ENCODE measurements at places on chromosomes 4 and X. TPM values are rescaled to one million over a fixed set of nuclear protein-coding genes. Genes with fewer than 3 reads are reported as not detected.

GRCh38 chr4:56243107-56243506 lies 144.2 kb downstream of the AASDH start:
- DNase-seq = no peak

DNA sequence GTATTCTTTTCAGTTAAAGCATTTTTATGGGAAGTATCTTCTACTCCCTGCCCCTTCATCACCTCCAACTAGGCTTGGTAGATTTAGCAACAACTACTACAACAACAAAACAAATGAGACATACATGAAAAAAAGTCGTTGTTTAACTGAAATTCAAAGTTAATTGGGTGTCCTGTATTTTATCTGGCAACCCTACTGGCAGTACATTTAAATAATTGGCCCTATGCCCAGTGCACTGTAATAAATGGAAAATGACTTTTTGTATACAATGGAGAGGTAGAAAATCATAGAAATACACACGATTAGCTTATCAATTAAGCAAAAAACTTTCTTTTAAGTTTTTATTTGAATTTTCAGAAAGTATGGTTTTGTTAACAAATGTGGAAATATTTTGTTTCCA lies 21.4 kb upstream of the CLGN start:
- DNase-seq = no peak

DNA sequence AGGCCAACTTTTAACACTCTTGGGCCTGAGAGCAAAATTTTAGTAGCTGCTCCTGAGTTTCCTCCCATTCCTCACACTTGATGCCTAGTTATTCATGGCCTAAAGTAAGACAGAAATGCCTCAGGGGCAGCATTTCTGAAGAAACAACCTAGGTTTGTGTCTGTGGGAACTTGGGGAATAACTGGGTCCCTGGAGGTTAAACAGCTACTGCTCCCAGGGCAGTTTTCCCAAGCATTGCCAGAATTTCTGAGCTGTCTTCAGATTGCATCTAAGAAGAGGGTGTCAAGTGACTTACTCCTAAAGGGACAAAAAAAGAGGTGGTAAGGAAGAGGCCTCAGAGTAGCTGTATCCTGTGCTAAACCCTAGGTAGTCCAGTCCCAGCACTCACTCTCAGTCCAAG lies 130.8 kb upstream of the ACSL4 start:
- DNase-seq = no peak

- no peak for DNase-seq
These were observed 60.5 kb upstream of the PGRMC2 start for GRCh38 chr4:128347930-128348660.

DNA sequence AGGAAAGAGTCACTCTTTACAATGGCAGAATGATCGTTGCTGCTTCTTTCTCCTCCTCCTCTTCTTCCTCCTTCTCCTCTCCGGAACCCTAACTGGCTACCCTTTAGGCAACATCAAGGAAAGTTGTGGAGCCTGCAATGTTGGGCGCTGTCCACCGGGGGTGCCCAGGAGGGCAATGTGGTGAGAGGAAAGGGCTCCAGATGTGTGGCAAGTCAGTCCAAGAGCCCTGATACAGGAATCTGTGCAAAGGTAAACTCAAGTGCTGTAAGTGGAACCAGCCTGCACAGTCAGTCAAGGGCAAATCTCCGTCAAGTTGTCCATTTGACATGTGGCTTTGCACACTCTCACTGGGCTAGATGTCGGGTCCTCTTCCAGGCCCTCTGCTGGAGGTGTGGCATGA lies 2.8 kb downstream of the RTL5 start:
- no peak for DNase-seq

- no peak for DNase-seq
These were observed 369.4 kb upstream of the CNKSR2 start for GRCh38 chrX:21004835-21005234.

DNA sequence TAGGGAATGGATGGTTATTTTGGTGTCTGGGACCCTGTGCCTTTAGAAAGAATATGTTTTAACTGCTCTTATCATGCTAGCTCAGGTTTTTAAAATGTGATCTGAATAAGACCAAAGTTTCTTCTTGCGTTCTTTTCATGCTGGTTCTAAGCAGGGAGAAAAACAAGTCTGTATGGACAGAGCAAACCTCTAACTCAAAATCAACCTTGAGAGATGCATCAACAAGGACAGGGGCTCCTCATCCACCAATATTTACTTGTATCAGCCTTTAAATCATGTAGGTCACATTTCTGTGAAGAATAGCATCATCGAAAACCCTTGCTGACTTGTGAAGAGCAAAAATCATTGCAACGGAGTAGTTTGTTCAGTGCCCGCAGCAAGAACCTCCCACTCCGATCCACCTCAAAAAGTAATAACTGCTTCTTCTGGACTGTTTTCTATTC lies 1.2 kb downstream of the ATP10D start:
- no peak for DNase-seq

DNA sequence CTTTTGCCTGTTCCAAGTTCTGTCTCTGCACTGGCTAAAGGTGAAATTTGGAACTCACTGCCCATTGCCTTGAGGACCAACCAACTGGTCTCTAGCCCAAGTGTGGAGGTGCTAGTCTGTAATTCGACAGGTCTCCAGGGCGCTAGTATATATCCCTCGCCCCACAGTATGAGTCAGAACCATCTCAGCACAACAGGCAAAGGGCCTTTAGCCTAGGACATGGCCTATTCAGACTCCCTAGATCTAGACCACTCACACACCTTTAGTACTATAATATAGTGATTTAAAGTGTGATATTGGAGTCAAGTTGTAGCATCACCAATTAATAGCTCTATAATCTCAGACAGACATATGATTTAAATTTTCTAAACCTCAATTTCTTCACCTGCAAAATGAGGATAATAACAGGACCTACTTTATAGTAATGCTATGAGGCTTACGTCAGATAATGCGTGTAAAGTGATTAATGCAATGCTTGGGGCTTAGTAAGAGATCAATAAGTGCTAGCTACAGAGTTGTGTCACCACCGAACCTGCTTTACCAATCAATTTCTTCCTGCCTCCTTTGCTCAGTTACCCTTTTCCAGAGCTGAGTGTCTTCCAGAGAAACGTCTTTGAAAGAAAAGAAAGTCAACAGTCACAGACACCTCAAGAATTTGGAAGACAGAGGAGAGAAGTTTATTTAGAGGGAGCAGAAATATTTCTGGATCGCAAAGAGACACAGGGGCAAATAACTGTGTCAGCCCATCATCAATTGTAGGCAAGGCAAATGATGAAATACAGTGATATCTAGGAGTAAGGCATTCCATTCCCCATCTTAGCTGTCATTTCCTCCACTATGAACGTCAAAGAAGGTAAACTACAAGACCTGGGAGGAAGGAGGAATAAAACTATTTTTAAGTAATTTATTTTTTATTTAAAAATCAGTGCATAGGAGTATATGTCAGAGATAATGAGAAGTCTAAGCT lies 2.3 kb downstream of the NOX1 start:
- DNase-seq = no peak

GRCh38 chr4:123966990-123967769 lies 570.6 kb downstream of the SPRY1 start:
- no peak for DNase-seq

GRCh38 chrX:103730796-103731493 lies 20.2 kb downstream of the TMEM31 start:
- no peak for DNase-seq

DNA sequence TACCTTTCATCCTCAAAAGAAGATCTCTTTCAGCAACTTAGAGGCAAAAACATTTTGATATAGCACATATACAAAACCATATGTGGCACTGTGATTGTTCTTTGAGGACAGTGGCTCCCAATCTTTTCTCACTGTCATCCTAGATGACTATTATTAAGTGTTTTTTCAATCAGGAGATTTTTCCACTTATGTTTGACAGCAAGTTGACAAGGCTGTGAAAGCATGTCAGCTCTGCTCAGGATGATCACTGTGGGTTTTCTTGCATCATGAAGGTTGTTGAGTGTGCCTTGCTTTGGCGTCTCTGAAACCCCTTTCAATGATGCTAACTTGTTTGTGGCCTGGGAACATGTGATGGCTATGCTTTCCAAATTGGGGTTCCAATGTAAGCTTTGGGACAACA lies 20.2 kb upstream of the NSUN7 start:
- DNase-seq = no peak

DNA sequence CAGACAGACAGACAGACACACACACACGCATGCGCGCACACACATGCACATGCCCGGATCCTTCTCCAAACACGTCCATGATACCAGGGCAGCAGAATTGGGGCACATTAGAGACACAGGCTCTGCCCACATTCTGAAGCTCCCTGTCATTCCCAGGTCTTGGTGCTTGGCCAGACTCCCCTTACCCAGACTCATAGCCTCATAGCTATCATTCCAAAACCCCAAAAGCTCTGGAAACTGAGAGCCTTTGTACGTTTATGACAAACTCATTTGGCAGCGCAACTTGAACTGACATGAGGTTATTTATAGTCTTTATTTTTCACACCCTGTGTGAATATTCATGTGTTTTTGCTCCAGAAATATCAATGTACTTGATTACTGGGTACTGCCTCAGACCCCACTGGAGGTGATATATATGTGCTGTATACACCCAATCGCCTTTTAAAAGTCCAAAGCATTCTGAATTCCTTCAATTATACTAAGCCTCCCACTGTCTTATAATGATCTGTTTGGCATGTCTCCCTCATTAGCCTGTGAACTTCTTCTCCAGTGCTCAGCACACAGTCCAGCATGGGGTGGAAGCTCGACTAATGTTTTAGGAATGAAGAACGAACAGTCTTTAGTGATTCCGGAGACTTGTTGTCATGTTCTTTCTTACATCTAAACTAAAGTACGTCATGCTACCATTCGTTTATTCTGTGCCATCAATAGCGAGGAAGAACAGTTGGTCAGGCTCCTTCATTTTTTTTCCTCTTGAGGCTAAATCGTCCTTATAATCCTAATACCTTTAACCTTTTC lies 45.0 kb downstream of the RTL9 start:
- DNase-seq = no peak

DNA sequence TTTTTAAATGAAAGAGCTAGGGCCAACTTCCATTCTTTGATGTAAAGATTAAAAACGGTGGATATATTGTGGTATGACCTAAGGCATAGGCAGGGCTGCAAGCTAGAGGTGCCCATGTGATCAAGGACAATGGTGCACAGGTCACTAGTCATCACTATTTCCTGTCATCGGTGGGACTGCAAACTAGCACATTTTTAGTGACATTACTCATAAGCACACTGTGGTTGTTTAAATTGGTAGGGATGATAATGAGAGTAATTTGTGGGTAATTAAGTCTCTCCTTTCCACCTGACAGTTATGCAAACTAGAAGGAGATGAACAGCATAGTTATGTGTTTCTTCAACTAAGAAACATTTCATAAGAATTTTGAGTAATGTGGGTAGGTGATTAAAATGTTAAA lies 85.4 kb downstream of the GPRIN3 start:
- DNase-seq = no peak

DNA sequence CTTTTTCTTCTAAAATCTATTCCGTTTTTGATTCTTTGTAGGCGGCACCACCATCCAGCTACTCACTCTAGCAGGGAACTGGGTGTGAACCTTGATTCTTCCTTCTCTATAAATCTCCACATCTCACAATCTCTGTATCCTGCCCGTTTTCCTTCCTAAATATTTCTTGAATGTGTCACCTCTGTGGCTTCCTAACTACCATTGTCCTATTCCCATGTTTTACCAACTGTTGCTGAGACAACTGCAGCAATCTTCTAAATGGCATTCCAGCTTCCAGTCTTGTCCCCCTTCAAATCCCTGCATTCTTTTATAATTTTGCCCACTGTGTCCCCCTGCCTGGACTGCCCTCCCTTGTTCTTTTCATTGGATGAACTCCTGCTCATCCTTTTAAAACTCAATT lies 641.3 kb downstream of the RPA4 start:
- no peak for DNase-seq

DNA sequence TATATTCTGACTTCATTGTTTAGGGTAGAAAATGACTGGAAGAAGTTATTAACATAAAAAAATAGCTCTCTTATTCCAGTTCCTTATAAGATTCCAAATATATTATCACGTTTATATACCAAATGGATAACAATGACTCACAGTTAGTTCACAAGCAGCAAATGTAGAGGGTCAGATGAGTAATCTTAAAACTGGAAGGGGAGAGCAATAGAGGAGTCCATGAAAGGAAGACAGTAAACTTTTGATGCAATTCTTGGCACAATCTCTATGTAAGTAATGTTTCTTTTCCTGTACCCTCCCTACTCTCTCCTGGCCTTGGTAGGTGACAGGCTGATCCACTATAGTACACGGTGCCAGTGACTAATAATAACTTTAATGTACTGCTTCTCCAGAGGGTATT lies 259.0 kb upstream of the TRPC5 start:
- no peak for DNase-seq

DNA sequence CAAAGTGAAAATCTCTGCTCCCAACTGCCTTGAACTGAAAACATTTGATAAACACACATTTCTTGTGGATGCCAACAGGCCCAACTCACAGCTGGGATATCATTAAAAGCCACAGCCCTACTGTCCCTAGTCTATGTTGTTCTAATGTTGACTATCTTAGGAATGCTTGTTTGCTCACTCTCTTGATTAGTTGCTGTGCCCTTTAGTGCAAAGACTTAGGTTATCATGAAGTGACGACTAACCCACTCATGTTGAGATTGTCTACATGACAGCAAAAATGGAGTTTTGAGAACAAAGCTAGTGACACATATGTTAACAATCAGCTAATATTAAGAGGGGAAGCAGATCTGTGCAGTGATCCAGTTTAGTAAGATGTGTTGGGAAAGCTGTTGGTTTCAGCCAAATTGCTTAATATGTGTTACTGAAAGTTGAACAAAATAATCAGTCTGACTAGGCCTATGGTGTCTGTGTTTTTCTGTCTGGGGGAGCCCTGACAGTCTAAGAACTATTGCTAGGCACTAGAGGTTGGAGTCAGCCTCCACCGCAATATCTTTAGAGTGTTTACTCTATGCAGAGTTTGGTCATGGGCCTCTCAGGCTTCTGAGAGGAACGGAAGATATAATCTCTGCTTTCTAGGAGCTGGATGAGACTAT lies 125.5 kb downstream of the ATG4A start:
- no peak for DNase-seq

DNA sequence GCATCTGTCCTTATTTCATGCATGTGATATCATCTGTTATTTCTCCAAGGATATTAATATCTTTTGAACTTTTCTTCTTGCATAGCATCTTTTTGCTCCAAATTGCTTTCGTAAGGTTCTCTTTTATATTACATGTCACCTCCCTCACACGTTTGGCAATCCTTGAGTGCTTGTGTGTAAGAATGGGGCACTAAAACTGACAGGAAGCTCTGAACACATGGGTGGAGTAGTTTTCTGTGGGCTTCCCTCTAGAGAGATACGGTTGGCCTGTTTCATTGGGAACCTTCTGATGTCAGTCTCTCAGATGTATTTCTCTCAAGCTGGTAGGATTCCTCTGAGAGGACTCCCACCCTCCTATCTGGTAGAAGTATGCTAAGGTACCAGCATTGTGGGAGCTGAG lies 223.0 kb downstream of the MID1 start:
- DNase-seq = no peak

- no peak for DNase-seq
These were observed 27.1 kb downstream of the IGFBP7 start for GRCh38 chr4:57083090-57083489.

GRCh38 chr4:8517946-8518345 lies 62.2 kb upstream of the GPR78 start:
- no peak for DNase-seq

Gene SLC9B1
- 0.65 TPM for total RNA-seq

Gene IL21
- total RNA-seq = not detected

Gene FAM9A
- total RNA-seq = not detected

Gene MCF2
- 0.83 TPM for total RNA-seq

Gene XKRX
- total RNA-seq = not detected

Gene RASGEF1B
- 3.3 TPM for total RNA-seq

Gene TKTL2
- total RNA-seq = not detected

Gene HTN3
- not detected for total RNA-seq

Gene ADH6
- not detected for total RNA-seq

Gene ZFX
- total RNA-seq = 32.9 TPM

Gene TSPAN7
- 26.6 TPM for total RNA-seq

Gene SERPINA7
- total RNA-seq = not detected

Measured in Right ventricle myocardium superior (tissue), 1 donor.